ENCODE measurements at places on chromosomes 6 and 20.

DNA sequence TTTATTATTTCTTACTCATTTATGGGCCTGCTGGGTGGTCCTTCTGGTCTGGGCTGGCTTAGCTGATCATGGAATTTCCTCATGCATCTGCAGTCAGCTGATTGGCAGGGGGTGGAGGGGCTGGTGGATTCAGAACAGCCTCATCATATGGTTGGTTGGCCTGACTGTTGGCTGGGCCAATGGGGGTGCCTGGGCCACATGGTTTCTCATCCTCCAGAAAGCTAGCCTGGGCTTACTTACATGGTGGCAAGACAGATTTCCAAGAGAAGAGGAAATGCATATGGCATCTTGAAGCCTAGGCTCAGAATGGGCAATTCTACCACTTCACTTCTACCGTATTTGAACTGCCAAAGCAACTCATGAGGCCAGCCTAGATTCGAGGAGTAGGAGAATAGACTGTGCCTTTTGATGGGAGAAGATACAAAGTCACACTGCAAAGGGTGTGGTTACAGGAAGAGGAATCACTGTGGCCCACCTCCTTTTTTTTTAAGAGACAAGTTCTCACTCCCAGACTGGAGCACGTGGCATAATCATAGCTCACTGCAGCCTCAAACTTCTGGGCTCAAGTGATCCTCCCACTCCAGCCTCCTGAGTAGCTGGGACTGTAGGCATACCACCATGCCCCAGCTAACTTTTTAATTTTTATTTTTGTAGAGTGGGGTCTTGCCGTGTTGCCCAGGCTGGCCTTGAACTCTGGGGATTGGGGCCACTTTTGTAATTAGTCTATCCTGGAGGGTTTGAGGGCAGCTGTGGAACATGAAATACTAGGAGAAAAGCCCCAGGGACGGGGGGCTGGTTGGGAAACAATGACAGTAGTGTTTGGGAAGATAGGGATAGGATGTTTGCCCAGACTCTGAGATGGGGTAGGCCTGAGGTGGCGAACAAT, 47.6 kb upstream of the RNF24 start:
- DNase-seq = no peak

GRCh38 chr6:6495851-6496250, 92.7 kb upstream of the LY86 start:
- DNase-seq = no peak

DNA sequence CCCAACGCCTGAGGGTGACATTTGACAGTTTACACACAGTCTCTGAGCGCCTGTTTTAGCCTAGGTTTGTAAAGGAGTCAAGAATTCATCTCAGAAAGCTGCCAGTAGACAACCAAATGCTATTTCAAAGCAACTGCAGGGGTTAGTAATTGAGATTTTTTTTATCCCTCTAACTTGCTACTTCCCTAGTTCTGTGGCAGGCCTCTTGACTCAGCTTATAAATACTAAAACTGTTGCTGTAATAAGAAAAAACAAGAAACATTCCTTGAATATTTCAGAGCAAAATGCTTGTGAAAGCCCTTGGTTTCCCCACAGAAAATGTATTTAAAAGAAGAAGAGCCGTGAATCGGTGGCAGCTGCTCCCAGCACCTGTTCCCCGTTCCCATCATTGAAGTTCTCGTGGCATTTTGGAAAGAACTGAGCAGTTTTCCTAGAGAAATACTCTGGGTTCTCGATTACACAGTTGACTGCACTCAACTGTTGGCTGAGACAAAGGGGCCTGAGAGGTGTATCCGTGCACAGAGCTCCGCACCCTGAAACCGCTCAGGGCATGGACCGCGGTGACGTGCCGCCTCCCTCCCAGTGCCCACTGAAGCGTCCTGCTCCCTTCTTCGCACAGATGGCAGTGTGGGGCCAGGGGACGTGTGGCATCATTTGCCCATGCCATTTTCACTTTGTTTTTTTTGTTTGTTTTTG, 20.9 kb downstream of the DLL1 start:
- DNase-seq = no peak

DNA sequence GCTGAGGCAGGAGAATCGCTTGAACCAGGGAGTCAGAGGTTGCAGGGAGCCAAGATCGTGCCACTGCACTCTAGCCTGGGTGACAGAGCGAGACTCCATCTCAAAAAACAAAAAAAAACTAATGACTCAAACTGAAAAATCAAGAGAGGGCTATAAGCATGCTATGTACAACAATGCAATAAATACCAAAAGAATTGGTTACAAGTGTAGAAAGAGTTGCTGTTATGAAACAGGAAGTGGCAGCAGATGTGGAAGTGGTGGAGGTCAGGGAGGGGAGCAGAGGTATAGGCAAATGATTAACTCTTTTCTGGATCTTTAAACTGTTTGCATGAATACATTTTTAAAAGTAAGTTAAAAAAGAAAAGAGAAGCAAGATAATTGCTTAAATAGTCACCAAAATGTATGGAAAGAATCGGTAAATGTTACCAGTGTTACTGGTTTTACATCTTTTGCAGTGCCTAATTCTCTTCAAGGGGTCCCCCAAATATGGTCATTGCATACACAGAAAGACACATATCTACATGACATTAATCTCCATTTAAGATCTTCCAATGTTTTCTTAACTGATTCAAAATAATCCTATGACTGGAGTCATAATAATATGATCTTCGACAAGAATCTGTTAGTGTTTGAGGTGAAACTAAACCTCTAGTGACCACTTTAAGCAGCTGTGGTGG, 15.0 kb downstream of the CALHM6 start:
- no peak for DNase-seq

DNA sequence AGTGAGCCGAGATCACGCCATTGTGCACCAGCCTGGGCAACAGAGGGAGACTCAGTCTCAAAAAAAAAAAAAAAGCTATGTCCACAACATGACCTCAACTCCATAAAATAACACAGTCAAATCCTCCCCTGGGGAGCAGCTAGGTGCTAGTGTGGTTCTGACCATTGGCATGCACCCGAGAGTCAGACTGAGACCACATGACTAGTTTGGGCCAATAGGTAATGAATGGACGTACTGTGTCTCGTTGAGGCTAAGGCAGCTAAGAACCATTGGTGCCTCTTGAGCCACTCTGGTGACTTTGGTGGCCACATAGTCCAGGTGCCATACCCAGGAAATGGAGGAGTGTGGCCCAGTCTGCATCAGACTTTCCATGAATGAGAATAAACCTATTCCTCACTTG, 40.3 kb downstream of the ATP9A start:
- no peak for DNase-seq

- no peak for DNase-seq
These were observed 85.7 kb upstream of the FOXC1 start for GRCh38 chr6:1524040-1524480.

DNA sequence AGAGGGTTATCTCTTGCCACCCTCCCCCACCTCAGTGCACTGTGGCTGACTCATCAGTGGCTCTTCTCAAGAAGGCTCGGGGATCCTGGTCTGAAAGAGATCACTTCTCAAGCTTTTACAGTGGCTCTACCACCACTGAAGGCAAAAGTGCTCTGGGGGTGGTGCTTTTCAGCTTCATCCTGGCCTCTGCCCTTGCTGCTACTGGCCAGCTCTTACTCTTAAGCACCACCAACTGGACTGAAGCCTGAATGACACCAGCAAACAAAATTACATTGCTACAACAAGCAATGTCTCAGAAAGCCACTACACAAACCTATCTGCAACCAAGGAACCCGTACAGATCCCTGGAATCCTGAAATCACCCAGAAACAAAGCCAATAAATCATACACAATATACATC, 402.1 kb downstream of the EPHA7 start:
- DNase-seq = no peak

GRCh38 chr6:14092316-14092715, 25.3 kb upstream of the CD83 start:
- DNase-seq = no peak

DNA sequence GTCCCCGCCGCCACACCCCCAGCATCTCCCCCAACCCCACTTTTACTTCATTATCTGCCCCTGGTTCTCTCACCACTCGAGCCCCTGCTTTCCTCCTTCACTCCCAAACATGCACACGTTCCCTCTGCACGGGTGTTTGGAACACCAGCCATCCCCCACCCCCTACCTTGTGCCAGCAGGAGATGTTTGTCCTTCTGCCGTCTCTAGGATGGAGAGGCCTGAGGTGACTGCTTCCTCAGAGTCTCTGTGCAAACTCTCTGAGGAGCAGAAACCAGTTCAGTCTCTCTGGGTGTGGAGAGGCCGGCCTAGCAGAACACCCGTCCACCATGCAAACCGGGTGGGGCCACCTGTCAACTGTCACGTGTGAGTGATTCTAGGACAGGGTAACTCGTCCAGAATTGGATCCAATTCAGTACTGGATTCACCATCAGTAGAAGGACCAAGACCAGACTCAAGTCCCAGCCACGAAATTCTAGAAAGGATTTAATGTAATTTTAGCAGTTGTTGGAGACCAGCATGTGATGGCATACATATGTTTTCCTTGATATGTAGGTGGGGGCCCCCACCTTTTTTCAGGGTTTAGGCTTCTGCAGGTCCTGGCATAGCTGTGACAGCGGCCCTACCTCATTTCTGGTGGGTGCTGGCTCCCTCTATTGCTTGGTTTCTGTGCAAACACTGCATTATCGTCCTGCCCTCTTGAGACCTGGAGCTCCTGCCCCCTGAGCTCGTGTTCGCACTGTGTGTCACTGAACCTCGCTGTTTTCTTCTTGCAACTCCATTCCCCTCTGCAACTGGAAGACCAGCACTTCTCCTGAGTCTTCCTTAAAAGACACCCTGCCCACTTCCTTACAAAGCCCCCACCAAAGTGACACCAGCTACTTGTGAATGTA, at the start of gene RAET1E:
RAET1E (minus strand) TSS at position 259 of the 890 bp plus-strand sequence. CDS start 7,212 bp downstream, outside the sequence.
- DNase-seq = no peak

- DNase-seq = no peak
These were observed 45.8 kb downstream of the OR2J2 start for GRCh38 chr6:29216528-29216927.

DNA sequence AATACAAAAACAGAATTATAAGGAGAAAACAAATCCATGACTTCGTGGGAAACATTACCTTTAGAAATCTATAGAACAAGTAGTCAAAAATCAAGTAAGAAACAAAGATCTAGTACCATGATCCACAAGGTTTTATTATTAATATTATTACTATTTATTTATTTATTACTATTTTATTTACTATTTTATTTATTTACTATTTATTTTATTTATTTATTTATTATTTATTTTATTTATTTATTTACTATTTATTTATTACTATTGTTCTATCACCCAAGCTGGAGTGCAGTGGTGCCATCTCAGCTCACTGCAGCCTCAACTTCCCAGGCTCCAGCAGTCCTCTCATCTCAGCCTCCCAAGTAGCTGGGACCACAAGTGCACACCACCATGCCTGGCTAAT, 13.5 kb upstream of the ELMO2 start:
- DNase-seq = no peak

DNA sequence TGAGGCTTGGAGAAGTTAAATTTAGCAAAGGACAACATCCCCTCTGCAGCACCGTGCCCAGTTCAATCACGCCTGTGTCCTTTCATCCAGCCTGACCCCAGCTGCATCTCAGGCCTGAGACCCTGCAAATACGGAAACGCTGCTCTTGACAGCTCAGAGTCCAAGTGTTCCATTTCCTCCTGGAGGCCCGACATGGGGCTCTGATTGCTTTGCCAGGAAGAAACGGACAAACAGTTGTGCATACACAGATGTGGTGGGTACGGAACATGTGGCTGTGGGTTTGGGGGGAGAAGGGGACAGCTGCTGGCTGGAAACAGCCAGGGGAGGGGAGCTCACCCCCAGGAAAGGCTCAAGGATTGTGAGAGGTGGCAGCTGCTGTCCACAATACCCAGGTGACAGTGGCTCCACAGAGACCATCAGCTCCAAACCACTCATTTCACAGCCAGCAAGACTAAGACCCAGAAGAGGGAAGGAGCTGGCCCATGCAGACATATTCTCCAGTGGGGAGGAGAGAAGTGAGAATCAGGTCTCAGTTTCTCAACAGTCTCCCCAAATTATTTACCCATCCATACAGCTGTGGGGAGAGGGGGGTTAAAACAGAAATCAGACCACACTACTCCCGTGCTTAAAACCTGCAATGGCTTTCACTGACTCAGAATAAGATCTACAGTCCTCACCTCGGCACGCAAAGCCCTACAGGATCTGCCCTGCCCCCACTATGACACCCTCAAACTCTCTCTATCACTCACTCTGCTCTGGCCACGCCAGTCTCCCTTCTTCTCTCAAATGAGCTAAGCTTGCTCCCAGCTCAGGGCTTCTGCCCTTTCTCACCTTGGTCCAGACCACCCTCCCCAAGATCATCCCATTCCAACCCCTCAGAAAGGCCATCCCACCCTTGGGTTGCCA, 89.1 kb downstream of the PREX1 start:
- DNase-seq = no peak

GRCh38 chr20:24739746-24740145, 209.3 kb upstream of the CST7 start:
- DNase-seq = no peak

DNA sequence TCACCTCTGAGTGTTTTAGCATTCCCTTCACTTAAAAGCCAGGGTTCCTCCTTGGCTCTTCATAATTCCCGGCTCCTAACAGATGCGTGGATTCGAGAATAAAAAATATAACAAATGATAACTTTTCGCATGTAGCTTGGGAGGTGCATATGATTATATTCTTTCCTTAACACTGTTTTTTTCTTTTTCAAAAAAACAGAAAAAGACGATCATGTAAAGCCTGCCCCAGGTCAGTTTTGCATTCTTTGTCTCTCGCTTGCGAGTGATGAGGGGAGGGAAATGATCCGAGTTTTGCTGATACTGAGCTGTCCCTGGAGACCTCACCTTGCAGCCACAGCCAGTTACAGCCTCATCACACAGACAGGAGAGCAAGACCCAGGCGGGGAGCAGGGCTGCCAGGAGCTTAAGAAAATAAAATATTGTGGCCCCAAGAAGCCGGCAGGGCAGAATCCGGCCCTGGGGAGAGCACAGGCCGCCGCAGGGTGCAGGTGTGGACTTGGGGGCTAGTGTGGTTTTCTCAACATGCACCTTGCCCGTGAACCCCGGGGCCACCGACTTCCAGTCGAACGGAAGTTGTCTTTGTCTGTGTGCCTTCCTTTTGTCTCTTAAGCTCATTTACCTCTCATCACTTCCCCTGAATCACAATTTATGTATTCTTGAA, 301.8 kb downstream of the TAF4 start:
- no peak for DNase-seq

- DNase-seq = no peak
These were observed 110.7 kb downstream of the OGFRL1 start for GRCh38 chr6:71399279-71399678.

GRCh38 chr6:25608558-25609174, 43.3 kb upstream of the SCGN start:
- no peak for DNase-seq

DNA sequence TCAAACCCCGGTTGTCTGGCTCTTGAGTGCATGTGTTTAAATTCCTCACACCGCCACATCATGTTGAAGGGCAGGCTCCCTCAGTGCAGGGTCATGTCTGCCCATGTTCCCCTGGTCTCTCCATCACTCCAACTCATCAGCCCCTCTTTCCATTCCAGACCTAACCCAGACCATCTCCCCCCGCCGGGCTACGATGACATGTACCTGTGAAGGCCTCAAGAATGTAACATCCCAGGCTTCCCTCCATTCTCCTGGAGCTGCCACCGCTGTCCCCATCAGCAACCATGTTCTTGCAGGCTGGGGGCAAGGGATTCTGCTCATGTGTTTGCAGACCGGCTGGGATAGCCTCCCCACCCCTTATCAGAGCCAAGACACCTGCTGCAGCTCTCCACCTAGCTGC, 19.9 kb downstream of the TMEM74B start:
- no peak for DNase-seq
